ENCODE measurements at places on chromosomes 12 and 14. TPM values are rescaled to one million over a fixed set of nuclear protein-coding genes. Genes with fewer than 3 reads are reported as not detected.

ADCY4 gene
- 1.6 TPM for total RNA-seq

B4GALNT1 gene
- total RNA-seq, result 2.1 TPM

HOXC12 gene
- not detected for total RNA-seq

OVCH1 gene
- total RNA-seq, result not detected

ATF7IP gene
- total RNA-seq, result 94.1 TPM

TMPRSS12 gene
- total RNA-seq, result not detected

ANKRD33 gene
- total RNA-seq, result not detected

OR6C2 gene
- not detected for total RNA-seq

BHLHE41 gene
- not detected for total RNA-seq

P2RX7 gene
- total RNA-seq, result 11.3 TPM

GPR137C gene
- total RNA-seq, result 0.19 TPM

ANO4 gene
- total RNA-seq, result not detected

AKAP3 gene
- 2.9 TPM for total RNA-seq

PSME2 gene
- 404 TPM for total RNA-seq

GPR68 gene
- total RNA-seq, result 6.5 TPM

ETFBKMT gene
- total RNA-seq, result 1.3 TPM

HSPB8 gene
- total RNA-seq, result not detected

KRT71 gene
- total RNA-seq, result not detected

KRT3 gene
- total RNA-seq, result not detected

HOXC9 gene
- total RNA-seq, result not detected

FOXN4 gene
- not detected for total RNA-seq

RNASE1 gene
- not detected for total RNA-seq

RNASE3 gene
- not detected for total RNA-seq

TTC9 gene
- 9.5 TPM for total RNA-seq

MYF6 gene
- not detected for total RNA-seq

GPRC5A gene
- total RNA-seq, result 0.10 TPM

PIANP gene
- total RNA-seq, result 0.17 TPM
